ENCODE measurements at places on chromosomes 2 and 18. TPM values are rescaled to one million over a fixed set of nuclear protein-coding genes. Genes with fewer than 3 reads are reported as not detected.
A peak's percentile ranks its signal among the peaks of the same experiment; 100 is the strongest.

DNA sequence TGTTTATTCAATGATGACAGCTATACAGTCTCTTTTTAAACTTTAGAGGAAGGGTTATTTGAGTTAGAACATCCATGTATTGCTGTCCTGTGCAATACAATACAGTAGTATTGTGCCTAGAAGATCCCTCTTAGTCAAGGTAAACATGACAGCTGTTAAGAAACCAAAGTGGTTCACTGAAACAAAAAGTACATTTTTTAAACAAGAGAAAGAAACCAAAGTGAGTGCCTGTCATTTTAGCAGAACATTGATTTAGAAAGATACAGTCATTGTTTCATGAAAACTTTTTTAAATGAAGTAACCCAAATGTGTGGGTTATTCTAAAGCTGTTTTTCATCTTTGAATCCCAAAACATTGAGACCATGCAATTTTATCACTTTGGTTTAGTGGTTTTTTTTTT lies 15.5 kb downstream of the ITPRID2 start:
- no peak for DNase-seq

- DNase-seq = no peak
Observed at GRCh38 chr2:233381638-233381995, 27.3 kb downstream of the DGKD start.

GRCh38 chr2:202425036-202425435 lies 48.9 kb downstream of the BMPR2 start:
- DNase-seq = no peak

- DNase-seq = no peak
Observed at GRCh38 chr2:103660947-103661346, 899.1 kb downstream of the TMEM182 start.

DNA sequence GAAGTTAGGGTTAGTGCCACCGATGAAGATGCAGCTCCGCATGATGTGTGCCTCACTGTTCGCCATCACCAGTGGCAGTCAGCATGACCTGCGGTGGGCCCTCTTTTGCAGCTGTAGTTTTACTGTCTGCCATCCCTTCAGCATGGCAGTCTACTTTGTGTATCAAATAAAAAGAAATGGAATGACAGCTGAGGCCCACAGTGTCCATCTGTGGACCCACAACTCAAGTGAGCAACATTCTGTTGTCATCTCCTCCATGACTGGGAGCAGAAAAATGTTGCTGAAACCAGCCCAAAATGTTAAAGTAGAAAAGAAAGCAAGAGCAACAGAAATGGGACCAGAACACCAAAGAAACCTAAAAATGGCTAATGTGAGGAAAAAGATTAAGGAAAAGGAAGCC lies 128.7 kb downstream of the MEP1B start:
- DNase-seq = no peak

- no peak for DNase-seq
Observed at GRCh38 chr2:113225263-113226259, 51.8 kb downstream of the PSD4 start.

DNA sequence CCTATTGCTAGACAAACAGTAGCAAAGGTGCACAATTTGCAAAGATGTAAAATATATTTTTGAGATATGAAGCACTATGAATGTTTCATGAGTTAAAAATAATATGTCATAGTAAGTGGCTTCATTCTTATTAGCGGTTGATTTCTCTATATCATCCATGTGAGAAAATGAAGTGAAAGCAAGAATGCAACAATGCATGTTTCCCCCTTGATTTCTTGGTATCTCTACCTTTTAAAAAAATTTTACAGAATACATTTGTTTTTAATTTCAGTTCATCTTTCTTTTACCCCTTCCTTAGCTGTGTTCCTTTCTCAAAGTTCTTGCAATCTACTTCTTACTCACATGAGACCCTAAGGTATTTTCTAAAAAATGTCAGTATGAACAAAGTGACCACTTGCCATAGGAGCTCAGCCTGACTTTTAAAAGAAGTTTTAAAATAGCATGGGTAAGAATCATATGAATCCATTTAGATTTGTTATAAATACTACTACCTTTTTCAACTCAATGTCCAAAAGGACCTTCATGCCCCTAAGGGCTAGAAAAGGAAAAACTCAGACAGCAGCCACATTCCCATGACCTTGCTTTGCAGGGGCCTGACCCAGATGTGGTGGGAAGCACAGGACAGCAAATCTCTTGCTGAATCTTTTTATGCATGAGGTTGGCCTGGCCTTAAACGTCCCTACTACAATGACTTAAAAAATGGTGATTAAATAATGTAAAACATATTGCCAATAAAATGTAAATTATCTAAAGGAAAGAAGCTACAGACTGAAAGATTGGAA lies 14.8 kb upstream of the SLC38A11 start:
- DNase-seq = no peak

DNA sequence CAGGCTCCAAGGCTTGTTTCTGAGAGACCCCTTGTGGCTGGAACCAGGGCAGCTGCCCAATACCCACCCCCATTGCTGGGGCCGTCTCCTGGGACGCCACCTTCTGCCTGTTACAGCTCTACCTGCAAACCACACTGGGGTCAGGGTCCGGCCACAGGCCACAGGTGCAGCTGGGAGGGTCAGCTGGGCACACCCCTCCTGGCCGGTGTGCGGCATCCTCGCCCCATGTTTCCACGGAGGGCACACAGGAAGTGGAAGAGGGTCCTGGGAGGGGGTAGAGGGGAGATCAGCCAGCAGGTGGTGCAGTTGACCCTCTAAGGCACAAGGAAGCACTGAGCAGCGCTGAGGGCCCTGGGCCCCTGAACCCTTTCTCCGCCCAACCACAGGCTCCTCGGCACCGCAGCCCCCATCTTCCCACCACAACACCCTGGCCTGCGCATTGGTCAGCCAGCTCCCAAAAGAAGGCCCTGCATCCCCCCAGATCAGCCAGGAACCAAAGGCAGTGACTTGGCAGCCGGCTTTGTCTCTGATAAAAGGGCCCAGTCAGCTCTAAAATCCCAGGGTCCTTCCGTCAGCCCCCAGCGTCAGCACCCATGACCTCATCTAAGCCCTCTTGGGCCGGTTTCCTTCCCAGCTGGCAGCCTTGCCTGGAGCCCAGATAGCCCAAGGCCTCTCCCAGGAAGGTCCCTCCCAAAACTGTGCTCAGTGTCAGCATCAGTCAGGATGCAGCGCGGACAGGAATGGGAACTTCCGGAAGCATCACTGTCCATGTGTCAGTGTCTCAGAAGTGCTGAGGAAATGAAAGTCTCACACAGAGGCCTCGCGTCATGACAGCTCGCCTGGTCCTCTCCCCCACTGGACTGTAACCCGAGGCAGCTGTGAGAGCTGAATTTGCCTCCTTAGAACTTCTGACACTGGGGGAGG lies 1.7 kb downstream of the ERFE start:
- DNase-seq = peak; percentile 28

- peak; percentile 87 for DNase-seq
Observed at GRCh38 chr2:217836901-217837491, 165.8 kb downstream of the TNS1 start.

DNA sequence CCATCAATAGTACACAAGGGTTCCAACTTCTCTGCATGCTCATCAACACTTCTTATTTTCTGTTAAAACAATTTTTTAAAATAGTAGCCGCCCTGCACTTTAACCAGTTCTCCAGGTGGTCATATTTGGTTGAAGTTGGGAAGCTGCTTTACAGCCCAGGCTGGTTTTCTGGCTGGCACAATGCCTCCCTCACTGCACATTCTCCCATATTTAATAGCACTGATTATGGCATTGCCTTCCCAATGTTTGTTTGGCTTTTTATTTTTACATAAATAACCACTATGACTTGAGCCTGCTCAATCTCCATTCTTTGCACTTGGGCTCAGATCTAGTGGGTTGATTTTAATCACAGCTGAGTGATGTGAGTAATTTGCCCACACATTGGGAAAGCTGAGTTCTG lies 111.9 kb upstream of the MAP4K3 start:
- no peak for DNase-seq

GRCh38 chr2:26521913-26522180 lies 43.9 kb upstream of the OTOF start:
- no peak for DNase-seq

- DNase-seq = no peak
Observed at GRCh38 chr2:23601301-23601965, 216.5 kb downstream of the KLHL29 start.

DNA sequence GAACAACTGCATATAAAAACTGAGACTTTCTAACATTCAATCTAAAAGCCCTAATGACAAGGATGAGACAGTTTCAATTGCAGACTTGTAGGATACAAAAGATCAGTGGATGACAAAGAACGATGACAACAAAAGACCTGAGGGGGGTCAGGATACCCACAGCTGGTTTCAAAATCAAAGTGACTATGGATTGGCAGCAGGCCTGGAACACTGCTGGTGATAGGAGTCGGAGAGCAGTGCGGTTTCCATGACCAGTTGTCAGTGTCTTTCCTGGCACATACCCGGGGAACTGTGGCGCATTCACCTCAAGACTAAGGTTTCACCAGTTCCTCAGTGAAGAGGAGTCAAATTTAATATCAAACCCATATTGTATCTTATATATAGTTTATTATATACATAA lies 42.0 kb downstream of the EHD3 start:
- peak; percentile 55 for DNase-seq

DNA sequence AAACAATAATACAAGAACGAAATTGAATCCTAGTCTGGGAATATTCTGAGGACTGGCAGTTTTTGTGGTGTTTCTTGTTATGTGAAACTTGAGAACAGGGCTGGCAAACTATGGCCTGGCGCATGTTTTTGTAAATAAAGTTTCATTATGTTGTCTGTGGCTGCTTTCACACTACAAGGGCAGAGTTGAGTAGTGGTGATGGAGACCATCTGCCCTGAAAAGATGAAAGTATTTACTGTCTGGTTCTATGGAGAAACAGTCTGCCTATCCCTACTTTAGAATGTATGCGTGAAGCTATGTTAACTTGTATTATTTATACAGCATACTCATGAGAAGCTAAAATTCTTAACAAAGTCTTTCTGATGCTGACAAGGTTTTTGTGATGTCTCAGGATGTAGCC lies 351.9 kb downstream of the LRRTM1 start:
- DNase-seq = no peak

DNA sequence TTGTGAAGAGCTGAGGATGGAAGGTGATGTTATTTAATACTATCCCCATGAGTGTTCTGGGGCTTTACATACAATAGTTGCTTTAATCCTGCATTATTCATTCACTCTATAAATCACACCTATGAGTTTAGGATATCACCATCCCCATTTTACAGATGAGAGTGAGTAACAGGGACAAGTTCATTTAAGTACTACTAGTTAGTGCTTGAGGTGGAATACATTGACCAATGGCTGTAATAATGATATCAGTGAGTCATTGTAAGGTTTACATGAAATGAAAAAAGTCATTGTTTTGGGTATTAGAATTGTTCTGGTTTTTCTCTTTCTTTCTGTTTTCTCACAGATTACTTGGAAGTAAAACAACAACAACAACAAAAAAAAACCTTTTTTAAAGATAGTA lies 42.5 kb downstream of the TANC1 start:
- DNase-seq = no peak

DNA sequence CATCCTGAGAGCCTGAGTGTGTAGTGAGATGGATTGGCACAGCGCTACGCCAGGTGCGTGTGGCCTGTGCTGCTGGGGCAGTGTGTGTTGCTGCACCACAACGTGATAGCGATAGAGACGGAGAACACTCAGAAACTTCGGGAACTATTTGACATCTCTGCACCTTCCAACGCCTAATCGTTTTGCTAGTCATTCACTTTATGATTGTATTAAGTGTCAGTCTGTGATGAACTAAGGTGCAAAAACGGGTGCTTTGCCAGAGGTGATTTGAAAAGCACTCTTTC lies 26.0 kb upstream of the IGFBP2 start:
- peak; percentile 34 for DNase-seq

DNA sequence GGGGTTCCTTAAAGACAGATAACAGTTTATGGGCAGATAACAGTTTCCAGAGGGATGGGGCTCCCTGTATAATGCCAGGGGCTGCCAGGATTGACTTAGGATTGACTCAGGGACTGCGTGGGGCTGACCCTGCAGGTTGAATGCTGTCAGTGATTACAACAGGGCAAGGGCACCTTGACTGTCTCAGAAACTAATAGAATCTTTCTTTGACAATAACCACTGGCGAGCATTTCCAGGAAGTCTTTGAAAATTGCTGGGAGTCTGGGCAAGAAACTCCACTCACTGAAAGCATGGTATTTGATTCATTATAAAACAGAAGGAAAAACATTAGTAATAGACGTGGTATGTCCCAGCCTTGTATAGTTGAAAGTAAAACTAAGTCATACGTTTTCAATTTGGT lies 101.0 kb downstream of the GPD2 start:
- no peak for DNase-seq

DNA sequence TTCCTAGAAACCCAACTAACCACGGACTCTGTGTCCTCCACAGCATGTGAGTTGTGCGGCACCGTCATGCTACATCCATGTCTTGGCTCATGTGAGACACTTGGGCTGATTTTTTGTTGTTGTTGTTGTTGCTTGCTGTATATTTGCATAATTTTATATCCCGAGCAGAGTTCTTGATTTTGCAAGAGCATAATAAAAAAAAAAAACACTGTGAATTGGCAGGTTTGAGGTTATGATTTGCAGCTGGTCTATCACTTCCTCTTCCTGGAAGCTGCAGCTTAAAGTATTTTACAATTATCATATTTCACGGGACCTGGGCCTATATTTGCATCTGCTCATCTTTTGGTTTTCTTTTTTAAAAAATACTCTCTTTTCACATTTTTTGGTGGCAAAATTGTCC lies 142.3 kb upstream of the NRP2 start:
- DNase-seq = no peak

DNA sequence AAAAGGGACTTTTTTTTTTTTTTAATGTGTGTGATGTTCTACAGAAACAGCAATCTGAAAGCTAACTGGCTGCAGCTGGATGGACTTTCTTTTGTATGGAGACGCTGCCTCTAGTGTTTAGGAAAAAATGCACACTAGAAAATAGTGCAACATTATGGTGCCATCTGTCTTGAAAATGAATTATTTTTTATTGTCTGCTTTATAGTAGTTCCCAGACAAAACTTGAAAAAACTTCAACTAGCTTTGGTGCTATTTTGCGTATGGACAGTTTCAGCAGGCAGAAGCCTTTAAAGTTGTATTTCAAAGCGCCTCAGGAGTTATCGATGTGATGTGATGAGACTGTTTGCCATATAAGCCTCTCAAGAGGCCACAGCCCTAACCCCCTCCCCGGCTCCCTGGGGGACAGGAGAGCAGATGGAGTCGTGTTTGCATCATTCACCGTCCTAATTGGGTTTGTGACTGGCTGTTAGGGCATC lies 86.9 kb downstream of the LTBP1 start:
- DNase-seq = no peak

DNA sequence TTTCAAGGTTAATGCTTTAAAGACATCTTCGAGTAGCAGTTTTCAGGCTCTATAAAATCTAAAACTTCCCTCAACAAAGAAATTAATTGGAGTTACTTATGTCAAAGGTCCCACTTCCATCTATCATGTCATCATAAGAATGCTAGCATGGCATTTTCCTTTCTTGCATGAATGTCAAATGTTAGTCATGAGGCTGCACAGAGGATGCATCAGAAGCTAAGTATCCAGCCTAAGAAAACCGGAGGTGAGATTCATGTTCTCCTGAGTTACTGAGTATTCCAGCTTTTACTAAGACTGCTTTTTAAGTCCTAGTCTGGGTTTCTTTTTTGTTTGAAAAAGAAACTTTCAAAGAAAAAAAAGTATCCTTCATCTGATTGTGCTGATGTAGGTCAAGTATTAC lies 130.6 kb upstream of the CDH19 start:
- DNase-seq = no peak

Gene NPPC
- total RNA-seq = 3.7 TPM

Gene MPV17
- 60.9 TPM for total RNA-seq

Gene RTP5
- 0.12 TPM for total RNA-seq

Gene IL1B
- total RNA-seq = 2.2 TPM

Gene SF3B1
- total RNA-seq = 136 TPM

Gene NEU2
- not detected for total RNA-seq

Gene KANSL3
- total RNA-seq = 26.9 TPM

Gene RUFY4
- total RNA-seq = not detected

All from left cardiac atrium (tissue), 4 donors.